Activated T-helper 9 cell treated with anti-CD3 and anti-CD28 coated beads, Interleukin-2, amount 50 U/mL, for 16 hours (primary cell): ENCODE measurements at places on chromosomes 6 and 20.

GRCh38 chr6:166581091-166581511 lies 5.4 kb downstream of the RAMACL start:
- DNase-seq, result no peak

DNA sequence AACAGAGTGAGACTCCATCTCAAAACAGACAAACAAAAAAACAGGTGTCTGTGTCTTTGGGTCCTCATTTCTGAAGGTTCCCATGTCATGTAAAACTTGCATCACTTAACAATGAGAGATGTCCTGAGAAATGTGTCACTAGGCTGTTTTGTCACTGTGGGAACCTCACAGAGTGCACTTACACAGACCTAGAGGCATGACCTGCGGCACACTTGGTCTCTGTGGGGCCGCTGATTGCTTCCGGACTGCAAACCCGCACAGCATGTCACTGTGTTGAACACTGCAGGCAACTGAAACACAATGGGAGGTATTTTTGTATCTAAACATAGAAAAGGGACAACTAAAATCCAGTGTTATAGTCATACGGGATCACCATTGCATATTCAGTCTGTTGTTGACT lies 42.3 kb upstream of the TMEM181 start:
- DNase-seq, result no peak

- no peak for DNase-seq
Observed at GRCh38 chr6:141316236-141316635, 816.5 kb upstream of the GJE1 start.

GRCh38 chr6:164164876-164165275 lies 750.4 kb downstream of the QKI start:
- DNase-seq, result no peak

DNA sequence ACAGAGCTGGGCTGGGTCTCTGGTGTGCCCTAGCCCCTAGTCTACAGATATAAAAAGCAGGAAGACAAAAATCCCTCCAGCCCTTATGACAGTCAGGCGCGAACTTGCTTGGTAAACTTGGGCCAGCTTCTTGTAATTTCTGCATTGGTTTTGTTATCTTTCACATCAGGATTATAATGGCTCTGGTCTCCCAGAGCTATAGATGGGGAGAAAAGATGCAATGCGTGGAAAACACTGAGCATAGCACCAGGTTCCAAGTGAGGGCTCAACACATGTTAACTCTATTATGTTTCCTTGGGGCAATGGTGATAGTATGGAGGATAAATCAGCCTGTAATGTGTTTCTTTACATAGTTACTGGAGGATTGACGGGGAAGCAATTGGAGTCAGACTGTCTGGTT lies 246.8 kb upstream of the KCNG1 start:
- no peak for DNase-seq

- DNase-seq, result no peak
Observed at GRCh38 chr6:113616701-113617274, 240.4 kb upstream of the MARCKS start.

DNA sequence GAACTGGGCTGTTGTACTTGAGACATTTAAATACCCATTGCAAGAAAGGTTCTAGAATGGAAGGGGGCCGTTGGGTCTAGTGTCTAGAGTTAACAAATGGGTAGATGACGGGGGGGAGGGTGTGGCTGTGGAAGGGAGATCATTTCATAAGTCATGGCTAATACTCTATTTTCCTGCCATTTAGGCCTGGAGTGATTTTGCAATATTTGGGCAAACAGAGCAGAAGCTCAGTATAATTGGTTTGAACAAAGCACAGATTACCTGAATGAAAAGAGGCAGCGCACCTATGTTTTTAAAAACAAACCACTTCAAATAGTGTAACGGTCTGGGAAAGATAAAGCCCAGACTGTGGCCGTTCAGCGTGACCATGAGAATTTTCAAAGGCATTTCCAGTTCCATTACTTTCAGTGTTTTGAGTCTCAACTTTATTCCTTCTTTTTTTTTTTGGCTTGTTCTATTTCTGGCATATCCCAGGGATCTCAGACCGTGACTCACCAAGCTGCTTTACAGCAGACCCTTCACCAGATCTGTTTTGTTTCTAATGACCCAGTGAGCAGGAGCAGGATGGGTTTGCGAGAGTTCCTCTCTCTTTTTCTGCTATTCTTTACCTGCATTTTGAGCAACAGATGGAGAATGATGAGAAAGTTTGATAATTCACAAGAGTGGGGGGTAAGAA lies 73.7 kb downstream of the LYRM2 start:
- no peak for DNase-seq

GRCh38 chr6:112622036-112622435 lies 274.9 kb downstream of the RFPL4B start:
- no peak for DNase-seq

GRCh38 chr20:41877911-41878310 lies 259.7 kb upstream of the CHD6 start:
- no peak for DNase-seq

- DNase-seq, result no peak
Observed at GRCh38 chr6:106972500-106972899, 2.0 kb downstream of the CD24 start.

DNA sequence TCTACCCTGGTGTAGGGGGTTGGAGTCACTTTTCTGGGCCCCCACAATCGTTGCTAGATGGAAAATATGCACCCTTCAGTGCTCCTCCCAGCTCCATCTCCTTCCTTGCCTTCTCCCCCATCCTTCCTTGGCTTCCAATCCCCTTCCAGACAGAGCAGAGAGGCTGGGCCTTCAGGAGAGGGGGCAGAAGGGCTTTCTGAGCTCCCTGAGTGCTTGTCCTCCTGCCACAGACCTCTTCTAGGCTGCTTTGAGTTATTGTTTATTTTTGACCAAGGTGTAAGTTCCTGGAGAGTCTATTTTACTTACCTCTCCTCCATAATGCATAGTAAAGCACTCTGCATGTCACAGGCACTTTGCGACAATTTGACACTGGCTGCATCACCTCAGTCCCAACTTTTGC lies 96.4 kb upstream of the CNKSR3 start:
- no peak for DNase-seq

DNA sequence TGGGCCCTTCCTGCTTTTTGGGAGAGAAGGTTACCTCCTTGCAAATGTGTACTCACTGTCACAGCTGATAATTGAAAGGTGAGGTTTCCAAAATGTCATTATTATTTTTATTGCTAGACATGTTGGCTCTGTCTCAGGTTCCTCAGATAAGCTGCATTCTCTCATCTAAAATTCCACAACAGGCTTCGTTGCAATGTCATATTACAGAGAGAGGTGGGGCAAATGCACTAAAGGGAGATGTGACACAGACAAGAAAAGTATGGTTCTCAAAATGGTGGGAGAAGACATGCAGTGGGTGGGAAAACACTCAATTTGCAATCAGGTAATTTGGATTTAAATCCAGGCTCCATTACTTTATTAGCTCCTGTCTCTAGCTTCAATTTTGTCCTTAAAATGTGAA lies 256.4 kb upstream of the POU3F2 start:
- DNase-seq, result no peak

- no peak for DNase-seq
Observed at GRCh38 chr20:25418776-25419175, 11.3 kb downstream of the GINS1 start.

DNA sequence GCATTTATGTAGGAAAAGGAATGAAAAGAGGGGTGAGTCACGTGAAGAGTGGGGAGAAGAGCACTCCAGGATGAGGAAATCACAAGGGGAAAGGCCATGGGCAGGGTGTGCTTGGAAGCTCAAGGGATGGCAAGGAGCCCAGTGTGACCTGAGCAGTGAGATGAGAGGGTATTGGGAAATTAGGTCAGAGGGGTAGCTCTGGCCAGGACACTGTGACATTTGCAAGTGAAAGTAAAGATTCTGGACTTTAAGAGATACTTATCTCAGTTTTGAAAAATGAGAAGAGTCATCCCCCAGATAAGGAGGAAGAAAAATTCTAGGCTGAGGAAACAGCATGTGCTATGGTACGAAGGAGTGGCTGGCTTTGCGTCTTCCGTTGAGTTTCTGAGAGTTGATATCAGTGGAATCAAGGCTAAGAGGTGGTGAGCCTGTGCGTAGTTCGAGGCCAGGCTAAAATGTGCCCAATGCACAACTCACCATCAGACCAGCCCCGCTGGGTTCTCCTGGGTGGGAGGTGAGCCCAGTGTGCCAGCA lies 79.9 kb downstream of the GCLC start:
- DNase-seq, result no peak

GRCh38 chr20:16174311-16174710 lies 398.9 kb downstream of the KIF16B start:
- no peak for DNase-seq

- DNase-seq, result no peak
Observed at GRCh38 chr6:75287424-75287823, 2.8 kb upstream of the TMEM30A start.

GRCh38 chr6:165404697-165405096 lies 95.3 kb upstream of the C6orf118 start:
- DNase-seq, result no peak

DNA sequence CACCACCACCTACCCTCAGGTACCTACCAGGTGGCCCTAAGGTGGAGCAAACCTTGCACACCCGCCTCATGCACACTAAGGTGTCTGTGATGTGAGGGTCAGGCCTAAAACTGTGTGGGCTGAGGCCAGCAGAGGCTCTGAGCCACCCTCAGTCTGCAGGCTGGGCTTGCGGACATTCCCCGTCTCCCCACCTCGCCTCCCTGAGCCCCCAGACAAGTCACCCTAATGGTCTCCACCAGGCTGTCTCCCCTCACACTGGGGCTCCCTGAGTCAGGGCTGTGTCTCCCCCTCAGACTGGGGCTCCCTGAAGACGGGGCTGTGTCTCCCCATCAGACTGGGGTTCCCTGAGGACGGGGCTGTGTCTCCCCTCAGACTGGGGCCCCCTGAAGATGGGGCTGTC lies 12.5 kb downstream of the PRPH2 start:
- DNase-seq, result no peak

DNA sequence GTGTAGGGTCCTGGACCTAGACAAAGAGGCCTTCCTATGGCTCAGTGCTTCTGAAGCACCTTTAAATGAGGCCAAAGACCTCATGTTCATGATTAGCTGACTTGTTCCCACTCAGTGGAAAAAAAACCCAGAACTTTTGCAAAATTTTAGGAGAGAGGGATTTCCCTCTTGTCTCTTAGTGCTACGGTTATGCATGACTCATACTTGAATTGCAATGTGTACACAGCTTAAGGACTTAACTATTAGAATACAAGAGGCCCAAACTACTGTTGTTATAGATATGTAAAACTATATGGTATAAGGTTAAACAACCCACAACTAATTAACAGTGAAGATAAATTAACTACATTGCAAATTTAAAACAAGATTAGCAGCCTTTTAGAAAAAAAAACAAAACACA lies 32.3 kb upstream of the HLA-A start:
- no peak for DNase-seq

DNA sequence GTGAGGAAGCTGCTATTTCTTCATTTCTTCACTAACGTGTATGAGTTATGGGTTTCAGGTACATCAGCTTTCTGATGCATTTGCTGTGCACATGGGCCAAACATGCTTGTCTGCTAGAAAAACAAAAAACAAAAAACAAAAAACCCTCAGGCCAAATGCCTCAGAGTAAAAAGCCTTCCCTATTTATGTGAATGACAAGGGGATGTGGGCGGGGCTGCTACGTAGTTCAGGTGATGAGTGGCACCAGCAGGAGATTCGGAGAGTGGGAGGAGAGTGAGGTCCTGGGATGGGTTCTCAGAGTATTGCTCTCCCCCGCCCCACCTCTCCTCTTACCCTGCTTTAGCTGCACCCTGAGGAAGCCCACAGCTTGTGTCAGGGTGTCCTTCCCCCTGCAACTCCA lies 596.8 kb upstream of the JAG1 start:
- DNase-seq, result no peak

DNA sequence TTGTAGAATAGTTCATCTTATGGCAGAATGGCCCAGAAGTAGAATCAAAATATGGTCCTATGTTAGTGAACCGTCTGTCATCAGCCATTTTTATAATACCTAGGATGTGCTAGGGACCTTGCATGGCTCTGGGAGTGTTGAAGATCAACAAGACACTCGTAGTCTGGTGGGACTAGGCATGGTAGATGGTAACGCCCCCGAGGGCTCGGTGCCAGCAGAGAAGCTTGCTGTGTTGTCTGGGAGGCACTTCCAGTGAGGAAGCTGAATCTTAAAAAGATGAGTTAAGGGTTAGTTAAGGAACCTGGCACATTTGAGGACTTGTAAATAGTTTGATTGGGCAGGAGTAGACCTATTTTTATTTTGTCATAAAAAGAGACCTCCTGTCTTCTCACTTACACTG lies 82.4 kb downstream of the MAP3K4 start:
- no peak for DNase-seq

DNA sequence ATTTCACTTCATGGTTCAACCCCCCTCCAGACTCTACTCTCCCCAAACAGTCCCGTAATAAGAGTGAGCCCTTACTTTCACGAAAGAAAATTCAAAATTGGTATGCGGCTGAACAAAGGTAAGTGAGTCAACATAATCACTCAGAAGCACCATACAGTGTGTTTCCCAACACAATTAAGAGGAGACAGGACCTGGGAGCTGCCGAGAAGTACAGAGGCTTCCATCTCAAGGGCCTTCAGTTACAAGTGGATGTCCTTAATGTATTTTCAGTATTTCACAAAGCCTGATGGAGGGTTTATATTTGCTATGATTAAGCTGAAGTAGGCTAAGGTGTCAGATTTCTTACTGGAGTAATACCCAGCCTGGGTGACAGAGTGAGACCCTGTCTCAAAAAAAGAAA lies 51.1 kb downstream of the MYO6 start:
- DNase-seq, result no peak
